ENCODE measurements at places on chromosomes 1 and 21.

DNA sequence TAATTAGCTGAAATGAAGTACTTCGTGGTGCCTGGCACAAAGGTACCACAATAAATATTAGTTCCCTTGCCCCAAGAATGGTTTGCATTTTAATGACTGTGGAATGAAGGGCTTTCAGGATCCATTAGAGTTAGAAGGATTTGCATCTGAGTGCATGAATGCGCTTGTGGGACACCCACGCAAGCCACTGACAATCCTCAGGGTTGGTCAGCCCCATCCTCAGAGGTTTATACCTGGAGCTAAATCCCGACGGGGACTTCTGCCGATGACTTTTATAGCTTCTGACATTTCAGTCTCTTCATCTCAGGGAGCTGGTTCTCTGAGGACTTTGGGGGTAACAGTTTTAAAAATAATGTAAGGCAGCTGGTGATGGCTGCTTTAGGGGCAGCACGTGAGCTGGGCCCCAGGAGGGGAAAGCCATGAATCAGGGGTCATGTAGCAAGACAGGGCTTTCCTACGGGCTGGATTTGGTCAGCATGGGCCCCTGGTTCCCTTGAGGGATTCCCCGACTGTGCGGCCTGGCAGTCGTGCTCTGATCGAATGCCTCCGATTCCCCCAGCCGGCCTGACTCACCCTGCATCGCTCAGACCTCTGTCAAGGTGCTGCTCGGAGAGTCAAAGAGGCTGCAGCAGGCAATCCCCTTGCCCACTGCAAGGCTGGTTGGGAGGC lies 20.8 kb upstream of the IL10 start:
- no peak for DNase-seq

DNA sequence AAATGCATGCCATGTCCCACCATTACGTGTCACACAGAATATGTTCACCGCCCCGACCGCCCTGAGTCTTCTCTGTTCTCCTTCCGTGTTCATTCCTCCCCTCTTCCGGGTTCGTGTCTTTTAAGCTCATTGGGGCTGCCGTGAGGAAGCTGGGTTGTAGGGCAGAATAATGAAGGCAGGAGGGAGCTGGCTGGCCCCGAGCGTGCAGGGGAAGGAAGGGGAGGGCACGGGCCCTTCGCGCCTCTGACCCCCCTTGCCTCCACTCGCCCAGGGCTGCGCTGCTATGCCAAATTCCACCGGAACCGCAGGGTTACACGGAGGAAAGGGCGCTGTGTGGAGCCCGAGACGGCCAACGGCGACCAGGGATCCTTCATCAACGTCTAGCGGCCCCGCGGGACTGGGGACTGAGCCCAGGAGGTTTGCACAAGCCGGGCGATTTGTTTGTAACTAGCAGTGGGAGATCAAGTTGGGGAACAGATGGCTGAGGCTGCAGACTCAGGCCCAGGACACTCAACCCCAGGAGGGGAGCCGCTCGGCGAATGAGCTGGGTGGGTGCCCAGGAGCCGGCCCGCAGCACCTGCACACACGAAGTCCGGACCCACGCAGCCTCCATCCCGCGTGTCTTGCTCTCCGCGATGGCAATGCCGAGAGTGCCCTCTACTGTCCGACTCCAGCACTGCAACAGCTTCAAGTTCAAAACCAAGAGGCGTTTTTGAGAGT lies 16.5 kb upstream of the AGTRAP start:
- peak; percentile 94 for DNase-seq

GRCh38 chr1:65002508-65003315 lies 36.4 kb upstream of the JAK1 start:
- peak; percentile 92 for DNase-seq

GRCh38 chr1:235069577-235070563 lies 58.8 kb downstream of the TOMM20 start:
- DNase-seq = no peak

DNA sequence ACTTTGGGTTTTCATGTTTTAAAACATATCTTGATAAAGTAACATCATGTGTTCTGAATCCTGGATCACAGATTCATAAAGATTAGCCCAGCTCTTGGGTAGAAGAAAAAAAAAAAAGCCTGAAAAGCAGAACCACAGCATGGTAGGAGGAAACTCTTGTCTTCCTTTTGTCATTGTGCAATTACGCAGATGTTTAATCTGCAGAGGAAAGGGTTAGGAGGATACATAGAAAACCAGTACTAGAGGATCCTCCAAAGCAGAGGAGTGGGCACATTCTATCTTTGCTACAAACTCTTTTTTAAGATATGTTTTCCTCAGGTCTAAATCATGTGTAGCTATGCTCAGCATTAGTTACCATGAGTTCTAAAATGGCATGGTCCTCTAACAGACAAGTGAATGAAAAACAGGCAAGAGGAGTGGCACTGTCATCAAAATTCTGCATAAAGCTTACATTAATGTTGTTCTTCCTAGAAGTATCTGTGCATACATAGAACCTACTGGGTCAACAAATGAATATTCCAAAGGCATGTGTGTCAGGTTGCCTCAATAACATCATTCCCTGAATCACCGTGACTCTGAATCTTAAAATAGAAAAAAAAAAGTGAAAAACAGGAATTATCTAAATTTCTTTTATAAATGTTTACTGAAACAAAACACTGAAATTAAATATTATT lies 107.0 kb downstream of the NME7 start:
- DNase-seq = no peak

GRCh38 chr1:215417122-215417521 lies 150.0 kb upstream of the KCTD3 start:
- DNase-seq = no peak

GRCh38 chr1:6491480-6491962 lies at the start of gene PLEKHG5:
Gene PLEKHG5 (minus strand): TSS chr1:6491667. CDS start chr1:6477571, 14,096 bp downstream.
- DNase-seq = no peak

DNA sequence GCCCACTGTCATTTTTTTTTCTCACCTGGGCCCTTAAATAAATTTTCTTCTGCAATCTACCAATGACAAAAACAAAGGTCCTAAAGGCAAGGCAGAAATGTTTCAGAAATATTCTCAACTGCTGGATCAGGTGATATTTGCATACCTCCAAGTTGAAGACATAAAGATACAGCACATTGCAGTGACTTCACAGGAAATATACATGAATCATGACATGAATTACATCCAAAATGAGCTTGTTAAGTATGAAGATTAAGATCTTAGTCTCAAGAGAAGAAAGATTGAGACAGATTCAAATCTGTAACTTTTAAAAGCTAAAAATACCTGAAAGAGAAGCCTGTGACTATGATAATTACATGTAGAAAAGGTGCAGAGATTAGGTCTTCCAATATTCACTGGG lies 207.8 kb downstream of the SIPA1L2 start:
- no peak for DNase-seq

DNA sequence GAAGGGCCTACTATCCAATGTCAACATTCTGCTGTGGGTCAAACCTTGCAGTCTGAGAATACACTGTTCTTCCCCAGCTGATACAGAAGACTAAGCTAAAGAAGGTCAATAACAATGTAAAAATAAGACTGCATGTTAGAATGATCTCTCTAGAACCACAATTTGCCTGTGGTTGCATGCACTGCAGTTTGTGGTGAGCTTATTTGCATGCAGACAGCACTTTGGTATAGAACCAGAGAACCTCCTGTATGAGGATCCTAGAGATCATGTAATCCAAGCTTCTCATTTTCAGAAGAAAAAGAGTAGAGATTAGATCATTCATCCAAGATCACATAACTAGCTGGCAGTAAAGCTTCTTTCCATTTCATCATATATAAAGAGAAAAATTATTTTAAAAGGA lies 15.8 kb downstream of the SYNJ1 start:
- no peak for DNase-seq

DNA sequence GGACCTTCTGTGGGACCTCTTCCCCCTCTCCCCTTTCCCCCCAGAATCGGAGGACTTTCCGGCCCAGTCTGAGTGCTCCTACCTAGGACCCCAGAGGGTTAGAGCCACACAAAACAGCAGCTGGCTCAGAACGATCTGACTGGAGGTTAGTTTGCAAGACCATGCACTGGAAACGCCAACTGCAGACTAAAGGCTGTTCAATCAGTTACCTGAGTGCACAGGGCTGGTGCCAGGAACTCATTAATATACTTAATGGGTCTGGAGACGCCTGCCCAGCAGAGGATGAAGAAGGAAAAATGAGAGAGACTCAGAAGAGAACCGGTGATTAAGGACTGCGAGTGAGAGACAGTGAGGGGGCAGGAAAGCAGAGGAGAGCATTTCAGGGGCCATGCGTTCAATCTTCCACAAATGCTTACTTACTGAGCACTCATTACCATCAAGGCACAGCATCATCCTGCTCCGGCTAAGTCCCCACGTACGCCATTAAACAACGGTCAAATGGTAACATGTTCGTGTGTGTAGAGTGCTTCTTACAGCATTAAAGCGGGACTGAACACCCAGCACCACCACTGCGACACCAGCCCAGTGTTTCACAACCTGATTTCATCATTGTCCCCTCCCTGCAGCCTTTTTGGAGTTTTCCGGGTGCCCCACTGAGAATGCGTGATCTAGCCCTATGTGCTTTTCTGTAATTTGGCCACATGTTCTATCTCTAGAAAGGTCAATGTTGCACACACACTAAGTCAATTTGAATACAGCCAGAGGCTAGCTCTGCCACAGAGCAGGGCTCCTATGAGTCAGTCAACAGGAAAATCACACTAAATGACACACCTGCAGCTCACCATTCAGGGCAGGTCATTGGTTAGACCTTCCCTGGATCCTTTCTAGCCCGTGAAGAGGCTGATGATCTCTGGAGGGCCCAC lies 7.6 kb downstream of the ENO1 start:
- no peak for DNase-seq

- DNase-seq = no peak
Observed at GRCh38 chr1:245129319-245130240, 25.2 kb upstream of the KIF26B start.

DNA sequence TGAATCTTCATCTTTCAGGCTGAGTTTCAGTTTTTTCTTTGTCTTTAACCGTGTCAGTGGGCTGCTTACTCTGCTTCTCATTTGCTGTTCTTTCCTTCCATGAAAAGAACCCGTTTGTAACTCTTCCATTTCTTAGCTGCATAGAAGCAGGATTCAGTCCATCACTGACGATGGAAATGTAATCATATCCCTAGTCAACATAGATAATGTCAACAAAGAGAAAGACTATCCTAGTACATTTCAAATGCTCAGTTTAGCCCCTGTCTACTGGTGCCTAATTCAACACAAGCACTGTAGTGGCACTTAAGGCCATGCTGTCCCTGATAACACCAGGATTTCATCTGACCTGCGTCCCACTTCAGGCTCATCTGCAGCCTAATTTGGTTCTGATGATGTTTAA lies 376 bp downstream of the GBP1 start:
- DNase-seq = no peak

DNA sequence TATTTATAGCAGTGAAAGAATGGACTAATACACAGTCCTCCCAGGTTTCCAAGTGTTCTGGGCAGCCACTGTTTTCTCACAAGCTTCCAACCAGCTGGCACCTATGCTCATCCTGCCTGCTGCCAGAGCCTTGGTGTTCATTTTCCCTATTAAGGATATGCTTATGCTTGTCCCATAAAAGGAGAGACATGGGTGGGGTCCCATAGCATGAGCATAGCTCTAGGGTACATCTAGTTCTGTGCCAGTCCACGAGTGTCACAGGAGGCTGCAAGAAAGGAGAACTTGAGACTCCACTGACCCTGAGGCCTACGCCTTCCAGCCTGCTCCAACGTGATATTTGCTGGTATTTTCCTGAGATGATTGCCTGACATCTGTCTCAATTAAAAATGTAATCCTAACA lies 192.4 kb upstream of the PTGFR start:
- no peak for DNase-seq

- DNase-seq = no peak
Observed at GRCh38 chr1:1023700-1024099, 3.8 kb downstream of the AGRN start.

GRCh38 chr1:19468397-19468956 lies 16.9 kb downstream of the CAPZB start:
- DNase-seq = peak; percentile 77

GRCh38 chr1:31675161-31675560 lies 28.7 kb downstream of the COL16A1 start:
- peak; percentile 65 for DNase-seq

DNA sequence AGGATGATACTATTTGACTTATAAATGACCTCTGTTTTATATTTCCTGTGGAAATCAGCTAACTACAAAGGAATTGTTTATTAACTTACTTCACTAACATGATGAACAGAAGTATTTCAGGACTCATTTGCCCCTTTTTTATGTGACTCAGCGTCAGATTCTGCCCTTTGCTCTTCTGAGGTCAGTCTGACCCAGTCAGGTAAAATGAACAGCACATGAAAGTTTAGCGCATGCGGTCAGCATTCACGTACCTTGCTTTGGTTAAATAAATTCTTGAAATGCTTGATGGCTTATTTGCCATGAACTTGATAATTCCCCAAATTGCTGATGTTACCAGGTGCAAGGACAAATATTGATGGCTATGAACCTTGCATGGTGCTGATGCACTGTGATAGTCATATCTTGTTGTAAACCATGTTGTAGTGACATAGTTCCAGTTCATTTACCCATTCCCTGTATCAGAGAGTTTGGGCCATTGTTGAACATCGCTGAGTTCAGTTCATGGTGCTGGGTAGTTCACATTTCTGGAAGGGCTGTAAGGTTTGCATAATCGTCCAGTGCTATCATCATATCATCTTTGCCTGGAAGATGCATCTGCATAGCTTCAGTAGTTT lies 133.4 kb downstream of the NFIA start:
- DNase-seq = no peak

All from Right ventricle myocardium inferior (tissue), 1 donor.